ENCODE measurements at places on chromosomes 2 and 18.

DNA sequence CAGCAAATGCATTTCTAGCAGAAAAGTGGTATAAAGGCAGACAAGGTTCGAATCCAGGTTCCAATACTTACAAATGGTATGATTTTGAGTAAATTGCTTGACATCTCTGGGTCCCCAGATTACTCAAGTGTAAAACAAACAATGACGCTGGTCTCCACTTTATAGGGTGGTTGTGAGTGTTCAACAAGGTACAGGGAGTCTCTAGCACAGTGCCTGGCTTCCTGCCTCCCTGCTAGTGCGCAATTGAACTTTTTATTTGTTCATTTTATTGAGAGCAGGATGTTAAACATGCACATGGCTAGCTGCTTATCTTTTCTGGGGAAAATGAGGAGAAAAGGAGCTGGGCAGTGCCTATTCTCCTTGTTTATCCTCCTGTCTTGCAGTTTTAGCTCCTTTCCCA, 74.9 kb upstream of the MYL1 start:
- no peak overlapping the region for H3K4me3 ChIP-seq
- H3K36me3 ChIP-seq = no peaks in the 10 kb centered on the region
- DNase-seq = no peak
- H3K27ac ChIP-seq = no peak overlapping the region
- no peaks in the 10 kb centered on the region for H3K4me1 ChIP-seq
- peaks cover 8% of the 10 kb centered on the region for H3K27me3 ChIP-seq

- H3K27ac ChIP-seq = no peak overlapping the region
- no peak for DNase-seq
- H3K4me3 ChIP-seq = no peak overlapping the region
- H3K27me3 ChIP-seq = peaks cover 41% of the 10 kb centered on the region
These were observed 69.8 kb upstream of the FHL2 start for GRCh38 chr2:105468582-105469042.

- H3K27ac ChIP-seq = no peak overlapping the region
- no peak overlapping the region for H3K4me3 ChIP-seq
- H3K36me3 ChIP-seq = peaks cover 3% of the 10 kb centered on the region
- DNase-seq = no peak
- no peaks in the 10 kb centered on the region for H3K4me1 ChIP-seq
These were observed 86.6 kb upstream of the APCDD1 start for GRCh38 chr18:10367836-10368235.

- no peak overlapping the region for H3K27ac ChIP-seq
- no peak overlapping the region for H3K4me3 ChIP-seq
- peaks cover 35% of the 10 kb centered on the region for H3K27me3 ChIP-seq
These were observed 227.8 kb upstream of the RBBP8 start for GRCh38 chr18:22705328-22705727.

DNA sequence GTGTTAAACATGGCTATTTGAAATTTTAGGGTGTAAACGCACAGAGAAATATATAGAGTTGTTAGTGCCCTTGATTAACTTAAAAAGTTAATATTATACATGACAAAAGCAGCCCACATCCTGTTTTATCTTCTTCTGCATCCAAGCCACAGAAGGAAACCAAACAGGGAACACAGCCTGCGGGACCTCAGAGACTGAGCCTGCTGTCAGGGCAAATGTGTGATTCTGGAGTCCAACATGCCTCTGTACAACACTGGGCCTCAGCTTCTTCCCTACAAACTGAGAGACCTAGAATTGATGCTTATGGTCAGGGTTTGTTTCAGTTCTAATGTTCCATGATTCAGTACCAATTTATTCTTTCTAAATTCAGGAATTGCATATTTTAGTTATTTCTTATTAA, 404.7 kb downstream of the FBXO15 start:
- DNase-seq = no peak
- H3K4me1 ChIP-seq = no peaks in the 10 kb centered on the region
- H3K36me3 ChIP-seq = peaks cover 3% of the 10 kb centered on the region
- no peak overlapping the region for H3K4me3 ChIP-seq
- no peak overlapping the region for H3K27ac ChIP-seq

- no peaks in the 10 kb centered on the region for H3K27me3 ChIP-seq
- no peak overlapping the region for H3K27ac ChIP-seq
- no peak for DNase-seq
- no peaks in the 10 kb centered on the region for H3K4me1 ChIP-seq
These were observed 117.5 kb downstream of the MMADHC start for GRCh38 chr2:149470046-149470445.

DNA sequence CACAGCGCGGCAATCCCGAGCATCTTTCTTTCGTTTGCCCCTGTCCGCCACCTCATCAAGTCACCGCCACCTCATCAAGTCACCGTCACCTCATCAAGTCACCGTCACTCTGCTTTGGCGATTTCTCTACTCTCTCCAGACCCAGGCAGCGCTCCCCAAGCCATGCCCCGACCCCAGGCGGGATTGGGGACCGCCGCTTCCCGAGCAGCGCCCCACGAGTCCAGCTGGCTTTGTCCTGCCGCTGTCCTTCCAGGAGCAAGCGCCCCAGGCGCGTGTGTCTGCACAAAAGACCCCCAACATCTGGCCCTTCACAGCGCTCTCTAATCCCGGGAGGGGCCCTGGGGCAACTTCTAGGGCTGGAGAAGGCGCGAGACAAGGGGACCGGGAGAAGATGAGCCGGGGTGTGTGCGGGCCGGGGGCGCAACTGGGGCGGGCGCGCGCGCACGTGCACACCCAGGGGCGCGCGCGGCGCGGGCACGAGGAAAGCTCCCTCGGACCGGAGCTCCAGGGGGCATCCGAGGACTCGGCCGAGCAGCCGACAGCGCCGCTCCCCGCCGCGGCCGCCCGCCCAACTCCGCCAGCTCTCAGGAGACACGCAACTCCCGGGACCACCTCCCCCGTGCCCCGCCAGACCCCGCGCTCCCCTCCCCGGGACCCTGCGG, 633 bp upstream of the RNF152 start:
- H3K27me3 ChIP-seq = peaks cover 39% of the 10 kb centered on the region
- H3K4me3 ChIP-seq = peak overlapping the region; percentile 86
- H3K27ac ChIP-seq = peak overlapping the region; percentile 54
- peak; percentile 12 for DNase-seq

All from effector memory CD8-positive, alpha-beta T cell (primary cell).